ENCODE measurements at places on chromosomes 2 and 18.

DNA sequence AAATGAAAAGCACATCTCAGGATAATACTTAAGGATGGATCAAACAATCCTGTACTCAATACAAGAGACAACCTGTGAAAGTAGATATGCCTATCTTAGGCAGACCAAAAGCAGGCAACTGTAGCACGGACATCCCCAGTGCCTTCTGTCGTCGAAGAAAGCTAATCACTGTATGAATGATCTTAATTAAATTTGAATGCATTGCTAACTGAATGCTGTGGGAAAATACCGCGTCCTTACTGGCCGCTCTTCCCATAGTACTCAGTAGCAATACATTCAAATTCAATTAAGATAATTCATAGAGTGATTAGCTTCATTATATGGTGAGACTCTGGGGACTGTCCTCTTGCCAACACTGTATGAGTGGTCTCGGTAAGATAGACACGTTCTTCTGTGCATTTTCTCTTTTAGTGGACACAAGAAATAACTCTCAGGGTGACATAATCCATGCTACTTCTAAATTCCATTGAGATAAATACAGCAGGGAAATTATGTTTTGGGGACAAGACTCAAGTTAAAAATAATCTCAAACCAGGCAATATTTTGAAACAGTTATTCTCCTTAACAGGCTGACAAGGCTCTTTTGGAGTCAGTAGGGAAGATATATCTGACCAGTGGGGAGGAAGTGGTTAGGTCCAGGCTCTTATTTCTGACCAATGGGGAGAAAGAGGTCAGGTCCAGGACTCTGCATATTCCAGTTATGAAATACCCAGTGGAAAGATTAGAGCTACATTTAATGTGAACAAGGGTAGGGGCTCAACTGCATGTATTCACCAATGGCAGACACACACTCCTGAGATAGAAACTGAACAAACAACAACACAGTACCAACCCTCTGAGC lies 97.3 kb downstream of the DOCK10 start:
- no peak for DNase-seq

- DNase-seq = no peak
Observed at GRCh38 chr2:24785671-24786321, 7.4 kb downstream of the PTRHD1 start.

- no peak for DNase-seq
Observed at GRCh38 chr18:57780706-57781347, 22.3 kb downstream of the ATP8B1 start.

GRCh38 chr2:173961346-173961705 lies 3.8 kb downstream of the SP3 start:
- DNase-seq = no peak

- DNase-seq = no peak
Observed at GRCh38 chr18:58454406-58455061, 174.4 kb downstream of the ALPK2 start.

GRCh38 chr2:138712212-138712979 lies 67.8 kb downstream of the NXPH2 start:
- DNase-seq = no peak

- DNase-seq = no peak
Observed at GRCh38 chr2:45690231-45690630, 38.8 kb downstream of the PRKCE start.

- DNase-seq = no peak
Observed at GRCh38 chr2:33498291-33498956, 22.0 kb downstream of the RASGRP3 start.

DNA sequence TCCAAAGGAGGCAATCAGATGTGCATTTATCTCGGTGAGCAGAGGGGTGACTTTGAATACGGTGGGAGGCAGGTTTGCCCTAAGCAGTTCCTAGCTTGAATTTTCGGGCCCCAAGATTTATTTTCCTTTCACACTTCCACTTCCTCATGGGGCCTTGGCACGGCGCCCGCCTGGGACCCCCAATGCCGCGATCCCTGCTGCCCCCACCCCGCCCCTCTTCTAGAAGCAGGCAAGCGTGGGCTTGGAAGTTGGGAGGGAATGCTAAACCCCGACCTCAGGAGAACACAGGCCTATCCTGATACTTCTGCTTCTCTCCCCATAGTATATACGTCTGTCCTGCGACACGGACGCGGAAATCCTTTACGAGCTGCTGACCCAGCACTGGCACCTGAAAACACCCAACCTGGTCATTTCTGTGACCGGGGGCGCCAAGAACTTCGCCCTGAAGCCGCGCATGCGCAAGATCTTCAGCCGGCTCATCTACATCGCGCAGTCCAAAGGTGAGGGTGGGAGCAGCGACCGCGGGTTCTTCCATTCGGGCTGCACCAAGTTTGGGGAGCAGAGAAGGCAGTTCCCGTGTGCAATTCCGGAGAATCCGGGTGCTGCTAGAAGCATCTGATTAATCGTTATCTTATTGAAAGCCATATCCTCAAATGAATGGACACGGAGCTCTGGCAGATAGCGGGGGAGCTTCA lies 21.6 kb downstream of the TRPM8 start:
- DNase-seq = no peak

DNA sequence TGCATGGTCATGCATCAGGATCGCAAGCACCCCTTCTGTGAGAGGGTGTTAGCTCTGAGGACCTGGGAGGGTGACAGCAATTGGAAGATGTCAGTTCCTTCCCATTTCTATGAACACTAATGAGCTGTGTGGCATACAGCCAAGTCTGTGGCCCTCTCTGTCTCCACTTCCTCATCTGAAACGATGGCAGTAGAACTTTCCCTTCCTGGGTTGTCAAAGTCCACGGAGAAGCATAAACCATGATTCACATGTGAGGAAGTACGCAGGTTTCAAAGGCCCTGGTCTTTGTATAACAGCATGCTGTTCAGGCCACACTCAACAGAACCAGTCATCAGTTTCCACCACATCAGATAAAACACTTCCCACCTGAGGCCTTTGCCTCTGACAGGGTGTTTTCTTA lies 167.4 kb upstream of the RAB6C start:
- no peak for DNase-seq

- DNase-seq = no peak
Observed at GRCh38 chr18:74242438-74243096, 49.2 kb downstream of the CYB5A start.

GRCh38 chr2:218285604-218286003 lies 6.7 kb downstream of the TMBIM1 start:
- no peak for DNase-seq

DNA sequence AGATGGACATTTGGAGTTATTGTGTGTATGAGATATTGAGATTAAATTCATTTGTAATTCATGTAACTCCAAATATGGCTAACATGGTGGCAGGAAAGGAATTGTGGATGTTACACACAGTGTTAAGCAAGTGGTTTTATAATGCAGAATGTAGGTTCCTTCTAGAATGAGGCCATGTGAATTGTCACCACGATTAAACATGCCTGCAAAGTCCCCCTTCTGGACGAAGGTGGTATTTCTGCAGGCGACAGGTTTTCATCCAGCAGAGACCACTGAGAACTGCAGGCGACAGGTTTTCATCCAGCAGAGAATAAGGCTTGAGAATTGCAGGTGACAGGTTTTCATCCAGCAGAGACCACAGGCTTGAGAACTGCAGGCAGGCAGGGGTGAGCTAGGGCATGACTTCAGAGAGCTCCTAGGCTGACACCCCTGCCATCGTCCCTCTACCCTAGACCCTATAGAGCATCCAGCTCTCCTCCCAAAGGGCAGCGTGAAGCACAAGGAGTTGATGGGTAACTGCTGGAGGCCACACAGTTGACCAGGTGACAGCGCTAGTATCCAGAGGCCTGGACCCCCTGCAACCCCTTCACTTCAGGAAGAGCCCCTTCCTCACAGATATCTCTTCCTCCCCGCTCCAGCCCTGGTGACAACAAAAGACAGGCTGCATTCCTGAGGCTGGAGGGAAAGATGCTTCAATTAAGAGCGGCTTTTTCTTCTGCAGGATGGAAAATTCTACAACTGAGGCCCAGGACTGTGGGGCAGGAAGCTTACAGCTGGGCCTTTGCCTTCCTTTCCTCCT lies 175.8 kb downstream of the LOXHD1 start:
- peak; percentile 50 for DNase-seq

DNA sequence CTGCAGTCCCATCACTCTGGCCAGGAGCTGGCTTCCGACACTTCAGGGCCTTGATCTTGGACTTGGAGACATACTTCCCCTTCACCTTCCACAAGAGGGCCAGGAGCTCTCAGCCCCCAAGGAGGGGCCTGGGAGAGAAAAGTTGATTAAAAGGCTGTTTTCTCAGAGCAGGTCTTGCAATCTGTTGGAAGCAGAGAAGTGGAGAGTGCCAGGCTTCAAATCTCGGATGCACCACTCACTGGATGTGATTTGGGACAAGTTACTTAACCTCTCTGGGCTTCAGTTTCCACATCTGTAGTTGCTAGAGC lies 255.3 kb downstream of the CYP26B1 start:
- no peak for DNase-seq

DNA sequence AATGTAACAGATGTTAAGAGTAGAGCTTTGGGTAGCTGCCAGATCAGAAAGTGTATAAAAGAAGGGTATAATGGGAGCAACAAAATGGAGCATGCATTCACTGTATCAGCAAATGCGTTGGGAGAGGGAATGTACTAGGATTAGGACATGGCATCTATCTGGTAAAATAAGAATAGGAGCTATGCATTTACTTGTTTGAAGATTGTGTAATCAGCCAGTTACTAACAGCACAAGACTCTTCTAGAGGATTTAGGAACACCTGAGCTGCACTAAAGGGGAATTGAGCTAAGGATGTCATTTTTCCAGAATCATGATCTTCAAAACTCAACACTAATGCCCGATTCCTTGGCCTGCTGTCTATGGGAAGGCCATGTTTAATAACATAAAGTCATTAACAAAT lies 394.2 kb upstream of the TNP1 start:
- DNase-seq = no peak

- peak; percentile 52 for DNase-seq
Observed at GRCh38 chr2:110853516-110853915, 121.1 kb downstream of the ACOXL start.
